SK-N-SH (cell line): ENCODE measurements at places on chromosomes 12 and 14. TPM values are rescaled to one million over a fixed set of nuclear protein-coding genes. Genes with fewer than 3 reads are reported as not detected.

The OR4K13 gene
- polyA plus RNA-seq, result not detected in 2 replicates

The CIT gene
- 5.7 and 7.7 TPM in 2 replicates for polyA plus RNA-seq

- H3K27ac ChIP-seq, result no peak overlapping the region
- H3K4me1 ChIP-seq, result no peaks in the 10 kb centered on the region
- H3K27me3 ChIP-seq, result no peaks in the 10 kb centered on the region
- H3K4me3 ChIP-seq, result no peak overlapping the region
- no peaks in the 10 kb centered on the region for H3K36me3 ChIP-seq
Observed at GRCh38 chr14:37890095-37890494, 294.7 kb downstream of the TTC6 start.

The DNAI7 gene
- 0.30 and 0.34 TPM in 2 replicates for polyA plus RNA-seq

DNA sequence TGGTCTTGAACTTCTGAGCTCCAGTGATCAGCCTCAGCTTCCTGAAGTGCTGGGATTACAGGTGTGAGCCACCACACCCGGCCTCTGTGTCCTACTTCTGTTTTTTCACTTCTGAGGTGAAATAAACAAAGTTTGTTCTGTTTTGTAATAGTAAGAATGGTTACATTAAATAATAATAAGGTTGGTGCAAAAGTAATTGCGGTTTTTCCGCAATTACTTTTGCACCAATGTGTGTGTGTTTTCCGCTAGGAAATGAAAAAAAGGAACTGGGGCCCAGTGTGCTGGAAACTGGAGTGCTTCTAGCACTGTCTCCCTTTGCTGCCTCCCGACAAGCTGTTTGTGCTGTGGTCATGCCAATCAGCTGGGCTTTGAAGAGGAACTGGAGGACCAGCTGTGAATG, 140.9 kb downstream of the NTS start:
- DNase-seq, result no peak
- no peak overlapping the region for H3K4me3 ChIP-seq
- H3K27ac ChIP-seq, result no peak overlapping the region
- no peaks in the 10 kb centered on the region for H3K27me3 ChIP-seq

The CAMKK2 gene
- 23.6 and 24.5 TPM in 2 replicates for polyA plus RNA-seq

DNA sequence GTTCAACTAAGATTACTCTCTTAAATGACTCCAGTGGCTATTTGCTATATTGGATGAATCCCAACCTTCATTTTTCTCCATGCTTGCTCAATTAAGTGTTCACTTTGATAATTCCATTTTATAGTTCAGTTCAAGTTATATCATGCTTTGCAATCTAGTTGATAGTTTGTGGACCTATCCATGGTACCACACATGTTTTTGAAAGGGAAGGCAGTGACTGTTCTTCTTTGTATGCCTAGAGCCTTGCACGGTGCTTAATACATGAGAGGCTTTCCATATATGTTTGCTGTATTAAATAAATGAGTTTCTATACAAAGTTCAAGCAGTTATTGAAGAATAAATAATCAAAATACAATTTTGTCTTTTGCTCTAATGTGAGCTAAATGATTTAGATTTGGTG, 391.3 kb downstream of the NELL2 start:
- H3K27me3 ChIP-seq, result no peaks in the 10 kb centered on the region
- DNase-seq, result no peak
- H3K36me3 ChIP-seq, result no peaks in the 10 kb centered on the region
- H3K4me3 ChIP-seq, result no peak overlapping the region
- H3K27ac ChIP-seq, result no peak overlapping the region
- H3K4me1 ChIP-seq, result no peaks in the 10 kb centered on the region

The C1QL4 gene
- polyA plus RNA-seq, result 9.8 and 14.6 TPM in 2 replicates

GRCh38 chr12:94299846-94300245, 151.5 kb downstream of the PLXNC1 start:
- H3K27ac ChIP-seq, result no peak overlapping the region
- no peaks in the 10 kb centered on the region; the same call in none of the 2 replicates for H3K4me1 ChIP-seq
- H3K36me3 ChIP-seq, result no peaks in the 10 kb centered on the region
- no peak for DNase-seq
- no peaks in the 10 kb centered on the region for H3K27me3 ChIP-seq

DNA sequence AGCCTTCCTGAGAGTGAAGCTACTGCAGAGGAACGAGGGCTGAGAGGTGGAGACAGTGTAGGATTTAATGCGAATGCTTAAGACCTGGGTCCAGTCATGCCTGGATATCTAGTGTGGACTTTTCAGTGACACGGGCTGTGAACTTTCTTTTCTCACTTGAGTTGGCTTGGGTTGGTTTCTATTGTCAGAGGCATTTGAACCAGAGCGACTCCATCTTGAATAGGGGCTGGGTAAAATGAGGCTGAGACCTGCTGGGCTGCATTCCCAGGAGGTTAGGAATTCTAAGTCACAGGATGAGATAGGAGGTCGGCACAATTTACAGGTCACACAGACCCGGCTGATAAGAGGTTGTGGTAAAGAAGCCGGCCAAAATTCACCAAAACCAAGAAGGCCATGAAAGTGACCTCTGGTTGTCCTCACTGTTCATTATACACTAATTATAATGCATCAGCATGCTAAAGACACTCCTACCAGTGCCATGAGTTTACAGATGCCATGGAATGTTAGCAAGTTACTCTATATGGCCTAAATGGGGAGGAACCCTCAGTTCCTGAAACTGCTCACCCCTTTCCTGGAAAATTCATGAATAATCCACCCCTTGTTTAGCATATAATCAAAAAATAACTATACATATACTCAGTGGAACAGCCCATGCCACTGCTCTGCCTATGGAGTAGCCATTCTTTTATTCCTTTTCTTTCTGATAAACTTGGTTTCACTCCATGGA, 34.2 kb upstream of the TMCC3 start:
- no peak for DNase-seq
- H3K4me1 ChIP-seq, result no peaks in the 10 kb centered on the region
- no peak overlapping the region for H3K4me3 ChIP-seq
- no peak overlapping the region for H3K27ac ChIP-seq
